ENCODE measurements at places on chromosomes 2 and 18.

DNA sequence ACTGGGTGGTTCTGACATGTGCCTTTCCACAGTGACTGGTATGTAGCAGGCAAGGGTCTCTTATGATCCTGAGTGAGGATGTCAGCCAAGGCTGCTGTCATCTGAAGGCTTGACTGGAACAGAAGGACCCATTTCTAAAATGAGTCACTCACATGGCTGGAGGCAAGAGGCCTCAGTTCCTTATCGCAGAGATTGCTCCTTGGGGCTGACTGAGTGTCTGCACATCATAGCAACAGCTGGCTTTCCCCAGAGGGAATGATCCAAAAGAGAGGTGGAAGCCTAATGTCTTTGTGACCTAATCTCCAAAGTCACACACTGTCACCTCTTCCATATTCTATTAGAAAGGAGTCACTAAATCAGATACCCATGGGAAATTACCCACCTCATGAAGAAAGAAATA lies 114.0 kb downstream of the NEDD4L start:
- no peak for DNase-seq

- DNase-seq: no peak
Observed at GRCh38 chr2:115118306-115118705, 675.9 kb downstream of the DPP10 start.

DNA sequence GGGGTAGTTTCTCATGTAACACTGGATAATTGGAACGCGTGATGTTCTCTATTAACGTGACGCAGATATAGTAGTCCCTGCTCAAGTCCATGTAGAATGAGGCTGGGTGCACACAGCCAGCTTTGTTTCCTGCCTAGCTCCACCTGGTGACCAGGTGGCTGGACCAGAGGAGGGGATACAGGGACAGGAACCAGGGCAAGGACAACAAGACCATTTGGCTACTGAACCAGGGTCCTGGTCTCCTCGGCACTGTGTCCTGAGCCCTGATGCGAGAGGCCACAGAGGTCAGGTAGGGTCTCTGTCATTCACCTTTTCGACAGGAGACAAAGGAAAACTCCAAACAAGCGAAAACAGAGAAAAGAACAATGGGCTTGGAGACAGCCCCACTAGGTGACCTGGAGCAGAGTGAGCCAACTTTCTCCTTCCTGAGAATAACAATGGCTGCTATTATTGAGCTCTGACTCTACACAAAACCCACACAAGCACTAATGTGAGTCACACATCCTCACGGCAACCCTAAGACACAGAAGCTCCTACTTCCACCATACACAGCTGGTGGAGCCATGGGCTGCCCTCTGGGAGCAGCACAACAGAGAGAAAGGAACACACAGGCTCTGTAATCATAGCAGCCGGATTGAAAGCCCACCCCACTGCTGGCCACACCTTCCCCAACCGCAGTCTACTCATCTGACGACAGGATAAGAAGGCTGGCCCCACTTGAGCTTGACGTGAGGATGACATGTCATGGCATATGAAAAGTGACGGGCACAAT lies 67.3 kb upstream of the TEX51 start:
- DNase-seq: no peak

DNA sequence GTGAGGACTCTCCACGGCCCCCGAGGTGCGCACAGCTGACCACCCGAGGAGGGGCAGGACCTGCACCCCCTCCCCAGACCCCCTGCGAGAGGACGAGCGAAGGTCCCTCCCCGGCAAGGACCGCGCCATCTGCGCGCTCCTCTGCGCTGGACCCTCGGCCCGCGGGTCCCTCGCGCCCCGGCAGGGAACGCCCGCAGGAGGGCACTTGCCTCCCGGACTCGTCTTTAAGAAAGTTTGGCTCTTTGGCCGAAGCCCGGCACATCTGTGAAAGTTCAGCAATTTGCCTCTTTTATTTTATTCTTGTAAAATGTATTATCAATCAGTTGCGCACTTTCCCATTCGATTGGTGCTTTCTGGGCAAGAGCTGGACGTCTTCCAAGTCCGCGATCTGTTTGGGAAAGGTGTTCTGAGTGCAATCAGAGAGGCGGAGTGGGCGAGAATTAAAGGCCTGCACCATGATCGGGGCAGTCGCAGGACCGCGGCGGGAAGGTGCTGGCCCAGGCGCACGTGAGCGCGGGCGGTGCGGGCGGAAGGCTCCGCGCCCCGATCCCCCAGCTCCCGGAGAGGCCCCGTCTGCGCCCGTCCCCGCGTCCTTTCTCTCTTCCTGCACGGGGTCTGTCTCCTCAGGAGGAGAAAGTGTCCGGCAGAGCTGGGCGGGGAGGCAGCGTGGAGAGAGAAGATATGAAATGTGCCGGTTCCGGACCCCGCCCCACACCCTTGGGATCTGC lies 1.6 kb upstream of the ALKAL2 start:
- DNase-seq: no peak

DNA sequence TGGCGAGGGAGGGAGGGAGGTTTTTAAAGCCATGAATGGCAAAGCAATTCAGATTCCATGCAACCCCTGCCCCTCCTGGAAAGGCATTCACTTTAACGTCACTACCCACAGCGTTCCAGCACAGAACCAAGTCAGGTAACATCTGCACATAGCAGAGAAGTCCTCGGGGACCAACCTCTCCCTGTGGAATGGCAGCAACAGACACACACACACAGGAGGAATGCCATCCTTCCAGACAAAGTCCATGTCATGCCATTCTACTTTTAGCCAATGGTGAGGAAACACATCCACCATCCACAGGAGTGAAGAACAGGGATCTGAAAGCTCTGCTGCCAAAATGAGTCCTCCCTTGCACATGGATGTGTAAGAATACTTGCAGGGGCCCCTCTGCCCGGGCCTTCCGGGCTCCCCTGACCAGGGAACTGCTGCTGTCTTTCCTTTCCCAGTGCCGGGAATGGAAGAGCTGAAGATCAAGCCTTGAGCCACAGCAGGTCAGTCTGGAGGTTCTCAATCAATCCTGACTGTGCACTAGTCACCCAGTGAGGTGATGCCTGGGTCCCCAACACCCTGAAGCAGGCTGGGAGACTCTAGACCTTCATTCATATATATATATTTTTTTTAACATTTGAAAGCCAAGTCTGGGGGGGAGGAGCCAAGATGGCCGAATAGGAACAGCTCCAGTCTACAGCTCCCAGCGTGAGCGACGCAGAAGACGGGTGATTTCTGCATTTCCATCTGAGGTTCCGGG lies 63.7 kb downstream of the UXS1 start:
- DNase-seq: no peak

DNA sequence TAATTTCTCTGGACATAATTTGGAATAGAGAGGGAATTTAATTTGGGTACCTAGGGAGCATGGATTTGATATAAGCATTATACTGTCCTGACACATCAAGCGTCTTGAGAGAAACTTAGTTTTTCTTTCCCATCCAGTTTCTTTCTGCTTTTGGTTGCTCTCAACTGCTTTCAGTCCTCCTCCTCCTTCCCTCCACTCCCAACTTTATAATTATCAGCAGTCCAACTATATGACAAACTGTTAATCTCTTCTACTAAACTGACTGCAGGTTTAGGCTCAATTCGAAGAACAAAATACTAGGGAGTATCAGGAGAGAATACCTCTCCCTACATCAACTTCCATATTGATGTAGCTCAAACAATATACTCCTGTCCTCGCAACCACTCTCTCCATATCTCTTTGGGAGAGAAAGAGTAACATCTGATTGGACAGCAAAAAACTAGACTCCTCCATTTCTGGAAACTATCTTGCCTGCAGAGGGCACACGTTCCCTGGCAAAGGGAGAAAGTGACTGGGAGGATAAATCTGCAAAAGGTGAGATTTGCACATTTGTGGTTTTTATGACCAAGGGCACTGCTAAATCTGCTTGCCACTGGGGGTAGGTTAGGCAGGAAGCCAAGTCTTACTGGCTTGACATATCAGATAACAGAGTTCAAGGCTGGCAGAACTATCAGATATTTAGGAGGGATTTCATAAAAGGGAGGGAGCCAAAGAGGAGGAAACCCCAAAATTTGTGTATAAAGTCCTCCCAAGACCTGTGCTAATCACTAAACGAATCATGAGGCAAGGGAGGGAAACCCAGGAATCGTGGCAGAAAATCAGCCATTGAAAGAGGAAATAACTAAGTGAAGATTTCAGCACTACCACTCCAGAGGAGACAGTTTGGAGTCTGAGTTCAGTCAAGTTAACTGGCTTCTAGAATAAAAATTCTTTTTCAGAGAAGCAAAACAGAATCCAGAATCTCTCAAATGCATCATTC lies 40.0 kb downstream of the ICA1L start:
- no peak for DNase-seq

DNA sequence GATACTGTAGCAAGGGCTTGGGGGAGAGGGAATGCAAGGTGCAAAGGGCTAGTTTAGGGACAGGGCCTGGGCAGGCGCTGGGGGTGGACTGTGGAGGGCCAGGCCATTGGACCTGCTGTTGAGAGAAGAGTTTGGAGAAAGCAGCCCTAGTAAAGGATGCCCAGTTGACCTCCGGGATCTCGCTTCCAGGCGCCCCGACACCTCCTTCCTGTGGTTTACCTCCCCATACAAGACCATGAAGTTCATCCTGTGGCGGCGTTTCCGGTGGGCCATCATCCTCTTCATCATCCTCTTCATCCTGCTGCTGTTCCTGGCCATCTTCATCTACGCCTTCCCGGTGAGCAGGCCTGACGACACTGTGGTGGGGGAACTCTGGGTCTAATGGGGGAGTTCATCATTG lies 229.0 kb downstream of the DYSF start:
- DNase-seq: no peak

- no peak for DNase-seq
Observed at GRCh38 chr18:35030277-35030989, 10.8 kb upstream of the MAPRE2 start.

DNA sequence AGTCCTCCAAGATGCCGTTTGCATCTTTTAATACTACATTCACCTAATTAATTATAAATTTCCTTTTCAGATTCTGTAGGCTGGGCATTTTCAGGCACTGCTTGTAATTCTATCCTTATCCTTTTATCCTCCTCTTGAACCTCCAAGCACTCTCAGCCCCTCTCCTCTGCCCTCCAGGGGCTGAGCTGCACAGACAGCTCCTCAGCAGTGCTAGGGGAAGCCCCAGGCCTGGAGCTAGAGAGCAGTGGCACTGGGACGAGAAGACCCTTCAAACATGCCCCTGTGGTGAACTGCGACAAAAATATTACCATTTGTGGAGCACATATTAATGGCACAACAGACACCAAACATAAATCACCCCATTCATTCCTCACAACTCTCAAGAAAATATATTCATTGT lies 32.9 kb downstream of the CFAP210 start:
- DNase-seq: no peak

GRCh38 chr18:48142353-48142752 lies 211.9 kb upstream of the SMAD2 start:
- DNase-seq: no peak

DNA sequence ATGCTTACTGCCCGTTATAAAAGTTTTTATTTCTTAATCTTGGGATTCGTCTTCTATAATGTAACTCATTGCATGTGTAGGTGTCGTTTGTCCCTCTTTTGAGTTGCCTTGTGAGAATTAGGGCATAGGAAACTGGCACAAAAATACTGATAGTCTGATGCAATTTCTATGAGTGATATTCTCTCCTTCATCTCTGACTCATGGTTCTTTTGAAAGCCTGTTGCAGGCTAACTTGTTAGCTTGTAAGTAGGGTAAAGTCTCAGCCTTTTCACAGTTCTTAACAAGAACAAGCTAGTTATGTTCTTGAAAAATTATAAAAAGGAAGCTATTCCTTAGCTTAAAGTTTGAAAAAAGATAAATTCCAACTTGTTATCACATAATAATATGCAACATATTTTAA lies 1085.4 kb upstream of the NRXN1 start:
- no peak for DNase-seq

DNA sequence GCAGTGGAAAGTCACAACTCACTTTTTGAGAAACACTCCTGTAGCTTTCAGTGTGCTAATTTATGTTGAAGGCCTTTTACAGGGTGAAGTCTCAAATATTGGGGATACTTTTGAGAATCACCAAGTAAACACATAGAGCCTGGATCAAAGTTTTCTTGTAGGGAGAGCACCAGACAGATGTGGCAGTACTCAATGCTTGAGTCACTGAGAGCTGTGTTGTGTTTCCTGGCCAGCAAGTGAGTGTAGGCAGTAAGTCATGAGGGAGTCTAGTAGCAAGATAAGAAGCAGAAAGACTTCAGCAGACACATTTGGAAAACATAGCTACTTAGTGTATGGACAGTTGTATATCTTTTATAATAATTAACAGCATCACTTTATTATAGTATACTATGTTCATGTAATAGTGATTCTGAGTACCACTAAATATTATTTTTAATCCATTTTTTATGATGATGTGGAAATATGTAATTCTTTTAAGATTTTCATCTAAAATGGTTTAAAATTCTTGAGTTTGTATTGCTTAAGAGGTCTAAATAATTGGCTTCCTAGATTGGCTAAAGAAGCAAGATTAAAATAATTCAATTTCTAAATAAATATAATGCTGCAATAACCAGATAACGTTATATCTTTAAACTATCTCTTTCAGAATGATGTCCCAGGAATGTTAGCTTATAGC lies 12.8 kb downstream of the PSMD1 start:
- DNase-seq: no peak

GRCh38 chr2:168602846-168603401 lies 146.9 kb downstream of the CERS6 start:
- no peak for DNase-seq

DNA sequence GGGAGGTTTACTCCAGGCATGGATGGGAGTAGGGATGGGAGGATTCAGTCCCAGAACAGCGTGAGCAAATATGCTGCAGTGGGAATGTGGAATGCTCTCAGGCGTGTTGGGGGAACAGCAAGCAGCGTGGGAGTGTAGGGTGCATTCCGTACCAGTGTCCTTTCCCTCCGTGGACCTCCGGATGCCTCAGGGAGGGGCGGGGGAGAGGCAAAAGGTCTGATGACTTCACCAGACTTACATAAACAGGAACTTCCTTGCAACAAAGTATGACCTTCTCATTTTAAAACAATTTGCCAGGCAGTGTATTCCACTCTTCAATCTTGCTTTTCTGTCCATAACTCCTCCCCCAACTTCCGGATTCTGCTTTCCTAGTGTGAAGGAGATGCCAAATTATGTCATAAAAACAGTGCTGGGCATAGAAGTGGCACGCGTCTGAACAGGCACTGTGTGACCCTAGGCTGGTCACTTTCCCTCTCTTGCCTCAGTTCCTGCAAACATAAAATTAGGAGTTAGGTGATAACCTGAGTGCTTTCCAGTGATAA lies 36.9 kb downstream of the RPL37A start:
- no peak for DNase-seq

- DNase-seq: no peak
Observed at GRCh38 chr2:234680688-234681619, 184.1 kb upstream of the ARL4C start.

DNA sequence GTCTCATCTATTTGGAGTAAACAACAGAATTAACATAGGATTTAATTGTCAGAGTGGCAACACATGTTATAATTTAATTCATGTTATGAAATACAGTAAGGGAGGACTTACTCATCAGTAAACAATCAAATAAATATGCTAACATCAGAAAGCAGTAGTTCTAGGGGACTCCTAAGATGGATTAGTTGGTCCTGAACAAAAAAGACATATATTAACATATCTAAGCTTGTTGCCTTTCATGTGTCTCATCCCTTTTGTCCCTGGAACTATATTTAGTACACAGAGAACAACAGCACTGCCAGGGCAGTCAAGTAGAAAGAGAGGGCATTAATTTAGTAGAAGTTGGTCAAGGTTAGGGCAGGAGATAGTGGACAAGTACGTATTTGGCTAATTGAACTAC lies 117.8 kb upstream of the FZD5 start:
- no peak for DNase-seq

GRCh38 chr2:147352264-147353071 lies 492.4 kb upstream of the ACVR2A start:
- DNase-seq: no peak

- DNase-seq: no peak
Observed at GRCh38 chr18:55343396-55344073, 244.5 kb downstream of the TCF4 start.
